DMS79 treated with DMSO at 0.1 percent for 48 hours (cell line): ENCODE measurements at places on chromosomes 16 and 17.

GRCh38 chr16:54335230-54335629, 48.6 kb upstream of the IRX3 start:
- DNase-seq: no peak

- no peak for DNase-seq
Measured at GRCh38 chr16:20089246-20089965, 15.7 kb upstream of the GPR139 start.

DNA sequence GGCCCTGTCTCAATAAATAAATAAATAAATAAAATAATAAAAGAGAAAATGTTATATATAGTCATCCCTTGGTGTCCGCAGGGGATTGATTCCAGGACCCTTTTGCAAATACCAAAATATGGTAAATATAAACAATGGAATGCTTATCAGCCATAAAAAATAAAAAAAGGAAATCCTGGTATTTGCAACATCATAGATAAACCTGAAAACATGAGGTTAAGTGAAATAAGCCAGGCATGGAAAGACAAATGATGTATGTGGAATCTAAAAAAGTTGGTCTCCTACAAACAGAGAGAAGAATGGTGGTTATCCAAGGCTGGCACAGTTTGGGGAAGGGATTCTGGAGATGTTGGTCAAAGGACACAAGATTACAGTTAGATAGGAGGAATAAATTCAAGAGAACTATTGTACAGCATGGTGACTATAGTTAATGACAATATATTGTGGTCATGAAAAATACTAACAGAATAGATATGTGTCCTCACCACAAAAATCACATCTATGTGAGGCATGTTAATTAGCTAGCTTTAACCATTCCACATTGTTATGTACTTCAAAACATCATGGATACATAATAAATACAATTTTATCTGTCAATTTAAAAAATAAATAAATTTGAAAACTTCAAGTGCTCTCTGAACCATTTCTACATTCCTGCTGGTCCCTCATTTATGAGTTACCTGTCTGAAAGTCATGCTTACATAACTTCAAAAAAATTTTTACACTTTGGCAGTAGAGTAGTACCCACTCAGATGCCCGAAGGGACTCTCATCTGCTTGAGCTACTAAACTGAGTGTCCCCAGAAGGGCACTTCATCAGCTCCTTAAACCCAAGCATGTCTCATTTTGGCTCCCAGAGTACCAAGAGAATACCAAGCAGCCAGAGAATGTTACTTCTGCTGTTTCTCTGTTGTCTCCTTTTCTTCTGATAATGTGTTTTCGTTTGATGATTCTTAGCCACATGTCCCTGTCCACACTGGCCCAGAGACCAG, 26.6 kb downstream of the N4BP1 start:
- peak; percentile 20 for DNase-seq

GRCh38 chr16:85424260-85425073, 188.7 kb upstream of the GSE1 start:
- peak; percentile 29 for DNase-seq

GRCh38 chr17:45425125-45425983, 7.3 kb downstream of the ARHGAP27 start:
- DNase-seq: peak; percentile 84

- DNase-seq: no peak
Measured at GRCh38 chr16:84194018-84194417, 3.1 kb downstream of the ADAD2 start.

- peak; percentile 4 for DNase-seq
Measured at GRCh38 chr17:77508047-77508715, 367.4 kb downstream of the SEC14L1 start.

- no peak for DNase-seq
Measured at GRCh38 chr17:18037486-18037885, 1.5 kb downstream of the ATPAF2 start.

DNA sequence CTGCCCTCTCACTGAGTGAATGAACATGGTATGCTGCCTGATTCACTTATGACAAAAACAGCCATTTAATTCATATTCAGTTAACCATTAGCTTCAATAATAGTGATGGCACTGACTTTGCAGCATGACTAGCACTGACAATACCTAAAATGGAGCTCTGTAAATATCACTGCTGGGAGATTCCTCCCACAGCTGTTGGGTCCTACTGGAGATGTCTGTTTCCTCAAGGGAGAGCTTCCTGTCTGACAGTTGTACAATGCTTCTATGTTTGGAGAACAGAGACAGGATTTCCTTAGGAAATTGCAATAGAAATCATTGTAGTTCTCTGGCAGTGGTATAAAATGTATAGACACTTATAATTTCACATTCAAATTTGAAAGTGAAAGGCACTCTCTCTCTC, 695.9 kb upstream of the CDH8 start:
- no peak for DNase-seq

DNA sequence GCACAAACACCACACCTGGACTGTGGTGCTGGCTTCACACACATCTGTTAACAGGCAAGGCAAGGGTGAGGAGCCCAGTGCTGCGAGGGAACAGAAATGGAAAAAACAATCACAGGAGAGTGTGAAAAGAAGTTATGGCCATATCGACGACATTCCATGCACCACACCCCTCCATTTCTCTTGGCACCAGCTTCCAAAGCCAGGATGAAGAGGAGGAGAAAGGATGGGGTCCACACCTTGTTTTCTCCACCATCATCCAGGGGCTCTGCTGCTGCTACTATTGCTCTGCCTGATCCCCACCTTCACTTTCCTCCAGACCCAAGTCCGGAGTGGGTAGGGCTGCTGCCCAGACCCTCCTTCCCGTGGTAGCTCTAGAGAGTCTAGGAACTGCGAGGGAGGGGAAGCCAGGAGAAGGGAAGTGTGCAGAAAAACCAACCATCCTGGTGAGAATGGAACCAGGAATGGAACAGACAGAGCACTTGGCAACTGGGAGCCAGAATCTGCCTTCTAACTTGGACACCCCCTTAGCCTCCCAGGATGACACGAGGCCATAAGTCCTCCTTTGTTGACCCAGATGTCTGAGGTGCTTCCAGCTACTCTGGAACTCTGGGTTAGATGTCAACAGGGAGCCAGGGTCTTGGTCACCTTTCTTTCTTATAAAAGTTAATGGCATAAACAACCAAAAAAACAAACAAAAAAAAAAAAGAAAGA, 1.2 kb upstream of the PROCA1 start:
- no peak for DNase-seq

GRCh38 chr16:88888461-88889387, 22.3 kb upstream of the PABPN1L start:
- DNase-seq: no peak

DNA sequence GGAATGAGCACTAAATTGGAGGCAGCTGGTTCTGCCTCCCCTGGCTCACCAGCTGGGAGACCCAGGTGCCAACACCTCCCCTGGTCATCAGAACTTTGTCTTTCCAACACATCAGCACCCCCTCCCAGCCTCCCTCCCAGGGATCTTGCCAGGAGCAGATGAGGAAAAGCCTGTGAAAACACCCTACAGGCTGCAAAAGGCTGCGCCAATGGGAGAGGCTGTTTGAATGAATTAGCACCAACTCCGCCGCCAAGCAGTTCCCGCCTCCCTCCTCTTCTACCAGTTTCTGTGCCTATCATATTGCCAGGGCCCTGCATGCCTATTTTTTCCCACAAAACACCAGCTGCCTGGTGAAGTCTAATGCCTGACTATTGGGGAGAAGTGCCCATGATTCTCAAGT, 137.0 kb downstream of the AIPL1 start:
- no peak for DNase-seq
